ENCODE measurements at places on chromosomes 7 and 10.

GRCh38 chr10:21976739-21977138 lies 26.8 kb downstream of the DNAJC1 start:
- DNase-seq: no peak

DNA sequence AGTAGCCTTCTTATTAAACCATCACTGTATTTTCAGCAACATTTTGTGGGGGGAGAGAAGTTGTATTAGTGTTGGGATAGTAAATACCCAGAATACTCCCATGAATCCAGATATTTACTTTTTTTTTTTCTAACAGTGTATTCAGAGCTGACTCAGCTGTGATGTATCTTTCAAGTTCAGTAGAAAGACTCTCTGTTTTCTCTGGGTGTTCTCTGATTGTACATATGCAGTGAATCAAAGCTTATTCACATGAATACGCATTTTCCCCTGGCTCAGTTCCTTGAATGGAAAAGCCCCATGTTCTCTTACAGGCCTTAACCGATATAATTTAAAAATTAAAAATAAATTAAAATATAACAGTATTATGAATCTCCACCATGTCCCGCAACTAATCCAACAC lies 1.3 kb downstream of the TFPI2 start:
- no peak for DNase-seq

GRCh38 chr10:114388275-114388674 lies 16.0 kb downstream of the AFAP1L2 start:
- no peak for DNase-seq

DNA sequence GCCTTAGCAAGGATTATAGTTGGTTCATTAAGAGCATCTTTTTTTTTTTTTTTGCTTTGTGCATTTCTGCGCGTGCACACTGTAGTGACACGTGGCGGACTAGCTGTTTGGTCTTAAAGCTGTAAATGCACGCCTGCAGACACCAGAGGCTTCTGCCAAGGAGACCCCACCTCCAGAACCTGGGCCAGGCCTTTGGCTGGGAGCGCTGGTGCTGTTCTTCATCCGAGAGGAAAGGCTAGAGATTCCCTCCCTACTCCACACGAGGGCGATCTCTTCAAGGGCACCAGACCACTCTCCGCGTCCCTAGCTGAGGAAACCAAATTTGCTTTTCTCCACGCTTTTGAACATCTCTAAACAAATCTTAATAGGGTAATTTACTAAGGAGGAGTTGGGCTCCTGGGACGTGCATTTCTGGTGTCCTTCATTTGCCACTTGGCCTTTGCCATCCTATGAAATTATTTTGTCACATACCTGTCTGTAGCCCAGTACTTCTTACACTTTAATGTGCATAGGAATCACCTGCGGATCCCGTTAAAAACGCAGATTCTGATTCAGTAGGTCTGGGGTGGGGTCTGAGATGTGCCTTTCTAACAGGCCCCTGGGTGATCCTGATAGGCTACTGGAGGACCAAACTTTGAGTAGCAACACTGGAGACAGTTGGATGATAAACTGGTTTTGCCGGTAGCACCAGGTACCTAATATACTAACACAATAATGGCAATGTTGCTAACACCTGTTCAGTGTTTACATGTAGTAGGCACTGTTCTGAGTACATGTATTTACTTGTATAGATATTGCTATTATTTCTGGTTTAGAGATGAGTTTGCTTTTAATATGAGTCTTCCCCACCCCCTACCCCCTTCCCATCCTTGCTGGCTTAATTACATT lies 1.3 kb upstream of the SLC26A5 start:
- peak; percentile 55 for DNase-seq

- DNase-seq: no peak
Measured at GRCh38 chr7:35797311-35797710, 3.5 kb upstream of the SEPTIN7 start.
